ENCODE measurements at places on chromosomes 2 and 18.
A peak's percentile ranks its signal among the peaks of the same experiment; 100 is the strongest.

DNA sequence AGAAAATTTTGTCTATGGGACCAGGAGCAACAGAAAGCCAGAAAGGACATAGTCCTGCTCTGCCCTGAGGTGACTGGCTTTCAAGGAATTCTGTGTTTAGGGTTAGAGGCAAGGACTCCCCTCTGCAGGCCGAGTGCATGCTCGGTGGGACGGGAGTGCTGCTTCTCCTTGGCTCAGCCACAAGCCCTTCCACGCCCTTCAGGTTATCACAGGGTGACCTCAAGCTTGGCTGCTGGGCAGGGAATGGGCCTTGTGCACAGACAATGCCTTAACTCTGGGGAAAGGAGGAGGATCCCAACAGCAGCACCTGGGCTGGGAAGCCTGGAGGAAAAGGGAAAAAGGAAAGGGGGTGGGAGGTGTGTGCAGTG lies 32.8 kb downstream of the FAM178B start:
- DNase-seq: no peak

- DNase-seq: no peak
Measured at GRCh38 chr2:179677077-179677688, 184.2 kb downstream of the ZNF385B start.

DNA sequence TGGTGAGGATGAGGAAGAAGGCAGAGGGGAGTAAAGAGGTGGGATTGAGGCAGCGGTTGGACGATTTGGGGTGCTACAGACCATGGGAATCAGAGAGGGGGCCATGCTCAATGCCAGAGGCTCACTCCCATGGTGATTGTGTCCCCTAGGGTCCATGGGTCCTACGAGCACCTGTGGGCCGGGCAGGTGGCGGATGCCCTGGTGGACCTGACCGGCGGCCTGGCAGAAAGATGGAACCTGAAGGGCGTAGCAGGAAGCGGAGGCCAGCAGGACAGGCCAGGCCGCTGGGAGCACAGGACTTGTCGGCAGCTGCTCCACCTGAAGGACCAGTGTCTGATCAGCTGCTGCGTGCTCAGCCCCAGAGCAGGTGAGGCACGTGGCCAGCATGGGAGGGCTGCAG lies 5.2 kb downstream of the CAPN10 start:
- no peak for DNase-seq

DNA sequence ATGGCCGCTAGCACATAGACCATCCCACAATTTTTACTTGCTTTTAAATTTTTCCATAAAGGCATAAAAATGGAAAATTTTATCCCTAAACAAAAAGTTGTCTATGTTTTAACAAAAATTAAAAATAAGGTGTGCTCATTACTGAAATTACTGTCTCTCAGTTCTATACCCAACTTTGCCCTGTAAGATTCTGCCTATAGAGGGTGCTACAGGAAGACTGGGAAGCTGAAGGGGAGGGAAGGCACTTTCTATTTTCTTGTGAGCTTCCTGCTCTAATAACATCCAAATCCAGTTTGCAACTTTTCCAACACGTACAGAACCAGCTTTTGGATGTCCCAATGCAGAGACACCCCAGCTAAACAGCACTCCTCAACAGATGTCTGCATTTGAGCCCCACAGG lies 666.9 kb downstream of the PLCL1 start:
- no peak for DNase-seq

GRCh38 chr18:34223164-34223892 lies 1.4 kb downstream of the NOL4 start:
- DNase-seq: no peak

- DNase-seq: no peak
Measured at GRCh38 chr18:37222354-37222998, 343.1 kb downstream of the CELF4 start.

GRCh38 chr2:173150087-173150486 lies 74.4 kb downstream of the MAP3K20 start:
- no peak for DNase-seq

GRCh38 chr2:62147610-62148301 lies 48.2 kb upstream of the B3GNT2 start:
- no peak for DNase-seq

GRCh38 chr18:7038330-7038851 lies 79.2 kb downstream of the LAMA1 start:
- DNase-seq: peak; percentile 15

DNA sequence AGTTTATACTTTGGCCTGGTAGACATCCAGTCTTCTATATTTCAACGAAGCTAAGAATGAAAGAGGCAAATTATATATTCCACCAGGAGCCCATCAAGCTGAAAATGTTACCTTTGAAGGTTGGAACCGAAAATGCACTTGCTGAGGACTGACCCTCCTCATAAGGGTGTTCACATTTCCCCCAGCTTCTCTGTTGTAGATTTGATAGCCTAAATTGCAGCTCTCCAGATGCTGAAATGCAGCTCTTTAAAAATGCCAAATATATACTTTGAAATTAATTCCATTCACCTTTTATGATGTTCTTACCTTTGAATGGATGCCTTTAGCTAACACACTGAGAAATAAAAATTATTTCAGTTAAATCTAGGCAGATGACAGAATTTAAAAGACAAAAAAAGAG lies 1.8 kb upstream of the FIGN start:
- no peak for DNase-seq

DNA sequence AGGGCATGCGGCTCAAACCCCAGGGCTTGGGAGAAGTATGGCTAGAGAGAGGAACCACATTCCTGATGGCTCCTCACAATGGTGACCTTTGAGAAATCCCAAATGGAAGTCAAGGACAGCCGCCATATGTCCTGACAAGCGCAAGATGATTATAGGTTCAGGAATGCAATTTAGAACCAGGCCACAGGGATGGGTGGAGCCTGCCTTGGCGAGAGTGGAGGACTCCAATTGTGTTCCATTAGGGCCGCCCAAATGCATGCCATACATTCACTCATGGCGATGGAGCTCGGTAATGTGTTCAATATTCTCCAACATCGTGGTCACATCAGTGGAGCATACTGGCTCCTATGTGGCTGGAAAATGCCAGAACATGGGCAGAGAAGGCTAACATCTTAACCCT lies 662.9 kb upstream of the ID2 start:
- DNase-seq: no peak

- DNase-seq: no peak
Measured at GRCh38 chr2:9110893-9111569, 95.6 kb upstream of the ASAP2 start.

DNA sequence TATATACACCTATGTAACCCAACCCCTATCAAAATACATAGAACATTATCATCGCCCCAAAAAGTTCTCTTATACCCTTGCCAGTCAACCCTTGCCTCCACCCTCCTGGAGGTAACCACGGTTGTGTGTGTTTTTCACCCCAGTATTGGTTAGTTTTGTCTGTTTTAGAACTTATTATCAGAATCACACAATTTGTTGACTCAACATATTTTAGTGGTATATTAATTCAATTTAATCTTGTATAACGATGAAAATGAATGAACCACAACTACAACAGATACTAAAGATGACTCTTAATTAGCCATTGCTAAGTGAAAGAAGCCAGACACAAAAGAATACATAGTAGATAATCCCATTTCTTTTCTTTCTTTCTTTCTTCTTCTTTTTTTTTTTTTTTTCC lies 19.3 kb downstream of the ACOXL start:
- DNase-seq: no peak

DNA sequence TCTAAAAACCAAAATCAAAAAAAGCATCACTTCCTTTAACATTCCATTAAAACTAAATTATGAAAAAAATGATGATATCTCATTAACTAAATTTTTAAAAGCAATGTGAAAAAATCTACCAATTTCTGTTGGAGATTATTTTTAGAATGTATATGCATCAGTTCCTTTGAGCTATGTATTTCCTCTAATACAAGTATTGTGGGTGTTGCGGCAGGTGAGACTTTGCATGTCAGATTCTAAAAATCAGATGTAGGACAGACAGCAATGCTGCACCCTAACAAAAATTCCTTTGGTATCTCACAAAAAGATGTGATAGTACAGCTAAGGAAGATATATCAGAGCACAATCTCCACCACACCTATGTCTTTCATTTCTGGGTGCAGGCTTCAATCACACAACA lies 6.8 kb downstream of the MBD2 start:
- DNase-seq: no peak

- peak; percentile 6 for DNase-seq
Measured at GRCh38 chr2:165877565-165878550, 75.7 kb downstream of the TTC21B start.

GRCh38 chr2:169069341-169069740 lies at the start of gene DHRS9:
Gene DHRS9, plus strand, starts transcription at chr2:169069563. Its CDS starts 12,019 bp downstream, at chr2:169081582.
- peak; percentile 65 for DNase-seq

GRCh38 chr2:232466221-232466620 lies 10.3 kb downstream of the ALPI start:
- no peak for DNase-seq

DNA sequence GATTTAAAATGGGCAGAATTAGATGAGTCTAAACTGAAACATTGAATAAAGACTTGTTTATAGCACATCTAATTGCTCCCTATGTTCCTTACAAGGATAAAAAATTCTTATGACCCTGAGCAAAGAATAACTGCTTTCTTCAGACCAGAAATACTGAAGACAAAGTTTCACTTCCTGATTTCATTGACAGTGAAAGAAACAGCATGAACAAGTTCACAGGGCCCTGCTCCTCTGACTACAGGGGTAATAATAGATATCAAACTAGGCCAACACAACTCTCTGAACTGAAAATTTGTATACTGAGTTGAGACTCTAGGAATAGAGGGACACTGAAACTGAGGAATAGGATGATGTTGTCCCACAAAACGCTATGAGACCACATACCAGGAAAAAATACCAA lies 1383.3 kb upstream of the CDH2 start:
- no peak for DNase-seq

DNA sequence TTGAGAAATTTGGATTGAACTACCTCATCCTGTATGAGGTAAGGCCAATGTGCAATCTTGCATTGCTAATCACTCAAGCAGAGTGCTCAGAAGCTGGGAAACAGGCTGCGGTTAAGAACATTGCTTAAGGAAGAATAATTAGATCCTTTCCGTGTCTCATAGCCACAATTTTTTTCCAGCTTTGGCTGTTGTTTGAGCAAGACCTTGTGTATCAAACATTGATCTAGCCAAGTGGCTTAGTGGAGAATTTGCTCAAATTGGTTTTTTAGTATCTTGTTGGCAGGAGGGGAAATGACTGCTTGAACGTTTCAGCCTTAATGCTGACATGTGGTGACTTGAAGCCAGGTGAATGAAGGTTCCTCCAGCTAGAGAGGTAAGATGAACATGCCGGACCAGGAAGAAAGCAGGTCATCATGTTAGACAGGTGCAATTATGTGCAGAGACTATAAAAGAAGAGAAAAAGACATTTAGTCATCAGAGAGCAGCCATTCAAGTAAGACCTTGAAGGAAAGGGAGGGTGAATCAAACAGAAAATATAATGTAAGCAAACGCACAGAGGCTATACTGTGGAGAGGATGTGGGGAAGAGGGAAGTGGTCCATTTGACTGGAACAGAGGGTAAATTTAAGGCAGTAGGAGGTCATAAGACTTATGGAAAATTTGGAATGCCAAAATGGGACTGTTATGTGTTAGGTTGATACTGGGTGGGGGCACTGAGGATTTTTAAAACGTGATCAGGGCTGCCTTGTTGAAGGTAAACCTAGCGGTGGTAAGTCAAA lies 98.9 kb upstream of the CYP1B1 start:
- DNase-seq: no peak

- DNase-seq: peak; percentile 57
Measured at GRCh38 chr2:88626171-88627054, 851 bp downstream of the EIF2AK3 start.

GRCh38 chr2:165698444-165698884 lies 95.6 kb downstream of the GALNT3 start:
- peak; percentile 13 for DNase-seq

DNA sequence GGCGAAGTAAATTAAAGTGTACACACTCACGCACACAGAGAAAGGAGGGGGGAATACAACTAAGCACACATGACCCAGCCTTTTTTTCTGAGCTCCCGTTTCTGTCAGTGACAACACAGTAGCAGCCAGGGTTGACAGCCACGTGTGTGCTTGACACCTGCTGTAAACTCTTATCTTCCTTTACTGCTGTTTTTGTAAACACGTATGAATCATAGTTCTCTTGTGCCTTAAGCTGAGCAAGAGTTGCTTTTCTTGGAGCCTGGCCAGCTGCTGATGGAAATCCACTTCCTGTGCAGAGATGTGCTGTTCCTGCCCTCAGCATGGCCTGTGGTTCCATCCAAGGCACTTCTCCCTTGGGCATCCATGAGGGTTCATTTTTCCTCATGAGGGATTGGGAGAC lies 561.9 kb downstream of the GALR1 start:
- DNase-seq: no peak

GRCh38 chr18:8423051-8423557 lies 186.1 kb upstream of the RAB12 start:
- no peak for DNase-seq

- peak; percentile 18 for DNase-seq
Measured at GRCh38 chr2:12169721-12170120, 423.3 kb downstream of the LPIN1 start.

GRCh38 chr2:33494877-33495641 lies 18.6 kb downstream of the RASGRP3 start:
- no peak for DNase-seq

GRCh38 chr18:32980896-32981295 lies 208.1 kb upstream of the KLHL14 start:
- no peak for DNase-seq

DNA sequence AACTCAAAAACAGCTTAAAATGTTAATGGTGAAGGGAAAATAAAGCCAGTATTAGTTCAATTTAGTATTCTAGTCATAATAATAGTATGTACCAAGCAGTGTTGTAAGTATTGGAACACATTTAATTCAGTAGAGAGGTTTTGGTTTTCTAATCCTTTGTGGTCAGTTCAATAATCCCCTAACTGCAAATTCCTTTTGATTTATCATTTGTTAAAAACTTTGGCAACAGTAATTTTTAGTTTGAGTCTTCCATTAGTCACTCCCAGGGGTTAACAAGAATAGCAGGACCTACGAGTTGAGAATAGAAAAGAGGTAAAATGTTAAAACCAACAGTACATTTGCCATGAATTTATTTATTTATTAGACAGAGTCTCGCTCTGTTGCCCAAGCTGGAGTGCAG lies 10.7 kb downstream of the MRPL44 start:
- no peak for DNase-seq

GRCh38 chr2:101521487-101521886 lies 46.6 kb upstream of the RFX8 start:
- no peak for DNase-seq

GRCh38 chr2:235564066-235564465 lies 70.2 kb downstream of the AGAP1 start:
- DNase-seq: no peak

DNA sequence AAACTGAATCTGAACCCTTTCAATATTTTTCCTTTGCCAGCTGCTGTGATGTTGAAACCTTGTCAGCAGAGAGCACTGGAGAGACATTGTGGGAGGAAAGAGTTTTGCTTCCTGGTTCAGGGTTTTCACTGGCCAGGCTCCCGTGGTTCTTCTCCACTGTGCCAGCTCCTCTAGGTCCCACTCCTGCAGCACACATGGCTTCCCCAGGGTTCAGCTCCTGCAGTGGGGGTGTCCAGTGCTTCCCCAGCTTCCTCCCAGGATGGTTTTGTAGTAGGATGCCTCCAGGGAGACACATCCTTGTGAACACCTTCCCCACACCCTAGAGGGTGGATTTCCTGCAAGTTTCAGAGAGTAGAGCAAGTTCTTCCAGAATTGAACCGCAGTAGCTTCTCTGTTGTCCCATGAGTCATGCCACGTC lies 24.0 kb upstream of the SULT1C3 start:
- DNase-seq: no peak

- DNase-seq: no peak
Measured at GRCh38 chr2:161133366-161133765, 26.9 kb upstream of the TANK start.

- DNase-seq: no peak
Measured at GRCh38 chr2:112685271-112685884, 35.4 kb upstream of the NT5DC4 start.
